ENCODE measurements at places on chromosomes 2 and 18. TPM values are rescaled to one million over a fixed set of nuclear protein-coding genes. Genes with fewer than 3 reads are reported as not detected.

Gene CROCC2
- total RNA-seq, result under 0.01 TPM

Gene DYNAP
- total RNA-seq, result not detected

- DNase-seq, result no peak
- peaks cover 32% of the 10 kb centered on the region for H3K4me1 ChIP-seq
- no peak overlapping the region for H3K27ac ChIP-seq
- H3K4me3 ChIP-seq, result no peak overlapping the region
Measured at GRCh38 chr2:28343184-28343942, 49.3 kb upstream of the FOSL2 start.

DNA sequence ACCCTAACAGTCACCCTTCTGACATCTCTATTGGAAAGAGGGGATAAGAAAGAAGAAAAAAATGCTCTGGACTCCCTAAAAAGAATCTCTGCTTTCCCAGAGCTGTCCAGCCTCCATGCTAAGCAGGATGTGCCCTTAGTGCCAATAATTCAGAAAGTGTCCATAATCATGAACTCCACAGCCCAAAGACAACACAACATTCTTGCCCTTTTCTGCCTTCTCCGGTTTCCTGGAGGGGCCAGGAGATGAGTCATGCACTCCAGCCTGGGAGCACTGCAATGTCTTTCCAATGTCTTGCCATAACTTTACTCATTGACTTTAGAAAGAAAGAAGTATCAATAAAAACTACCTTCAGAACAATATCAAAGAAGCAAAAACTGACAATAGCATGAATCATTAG is 44.0 kb downstream of the KLF7 start:
- no peak overlapping the region for H3K4me3 ChIP-seq
- H3K27me3 ChIP-seq, result no peaks in the 10 kb centered on the region
- peaks cover 52% of the 10 kb centered on the region for H3K36me3 ChIP-seq
- peak; percentile 75 for DNase-seq

DNA sequence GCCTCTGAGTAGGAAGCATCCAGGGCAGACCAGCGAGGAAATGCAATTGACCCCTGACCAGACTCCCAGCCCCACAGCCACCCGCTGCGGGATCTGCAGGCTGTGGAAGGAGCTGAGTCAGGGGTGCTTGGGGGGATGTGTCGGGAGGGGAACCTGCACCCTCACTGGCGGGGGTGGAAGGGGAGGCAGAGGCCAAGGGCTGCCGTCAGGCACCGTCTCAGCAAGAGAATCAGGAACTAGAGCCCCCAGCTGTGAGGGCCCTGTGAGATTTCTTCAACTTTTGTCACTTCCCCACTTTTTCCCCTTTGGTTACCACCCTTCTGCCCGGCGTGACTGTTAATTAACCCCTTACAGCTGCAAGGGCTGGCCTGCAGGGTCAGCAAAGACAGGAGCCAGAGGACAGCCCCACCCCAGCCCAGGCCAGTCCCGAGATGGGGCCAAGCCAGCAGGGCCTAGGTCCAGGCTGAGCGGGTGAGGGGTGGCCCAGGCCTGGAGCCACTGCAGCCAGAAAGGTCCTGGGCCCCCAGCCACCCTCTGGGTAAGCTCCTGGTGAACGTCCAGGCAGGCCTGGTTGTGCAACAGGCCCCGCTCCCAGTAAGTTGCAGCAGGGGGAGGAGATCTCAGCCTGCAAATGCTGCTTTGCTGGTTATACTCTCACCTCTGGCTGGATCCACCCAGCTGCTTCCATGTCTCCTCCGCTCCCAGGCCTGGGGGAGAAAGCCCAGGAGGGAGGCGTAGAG is 147.0 kb upstream of the ID2 start:
- no peaks in the 10 kb centered on the region for H3K27me3 ChIP-seq
- H3K27ac ChIP-seq, result no peak overlapping the region
- peaks cover 24% of the 10 kb centered on the region for H3K4me1 ChIP-seq
- H3K4me3 ChIP-seq, result no peak overlapping the region
- no peaks in the 10 kb centered on the region for H3K36me3 ChIP-seq

DNA sequence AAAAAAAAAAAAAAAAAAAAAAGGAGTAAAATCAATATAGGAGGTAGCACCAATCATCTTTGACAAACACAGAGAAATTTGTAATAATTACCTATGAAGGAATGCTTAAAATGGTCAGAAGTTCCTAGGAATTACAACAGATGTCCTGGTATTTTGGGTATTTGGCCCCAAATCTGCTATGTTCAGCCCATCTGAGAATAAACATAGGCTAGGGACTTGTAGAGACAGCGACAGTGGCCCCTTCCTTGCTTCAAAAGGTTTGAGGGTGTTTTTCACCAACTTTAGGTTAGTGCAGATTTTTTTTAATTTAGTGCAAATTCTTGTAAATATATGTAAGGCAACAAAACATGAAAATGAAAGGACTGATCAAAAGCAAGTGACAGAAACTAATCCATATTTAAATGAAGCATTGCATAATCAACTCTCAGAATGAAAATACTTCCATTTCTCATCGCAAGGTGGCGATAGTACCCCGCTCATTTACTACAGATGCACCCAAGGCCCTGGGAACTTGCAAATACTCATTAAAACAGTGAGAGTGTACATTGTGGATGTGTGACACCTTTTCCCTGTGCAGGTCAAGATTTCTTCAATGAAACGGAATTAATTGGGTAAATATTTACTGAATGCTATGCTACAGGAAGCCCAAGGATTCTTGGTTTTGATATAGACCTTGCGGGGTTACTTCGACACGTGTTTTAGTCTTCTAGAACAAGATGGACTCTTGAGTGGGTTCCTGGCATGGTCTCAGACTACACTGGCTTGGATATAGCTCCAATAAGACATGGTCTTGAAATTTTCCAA is 44.6 kb downstream of the FAM124B start:
- H3K4me1 ChIP-seq, result peaks cover 9% of the 10 kb centered on the region
- H3K27ac ChIP-seq, result no peak overlapping the region
- no peak overlapping the region for H3K4me3 ChIP-seq
- no peaks in the 10 kb centered on the region for H3K36me3 ChIP-seq

Gene RGPD4
- not detected for total RNA-seq

Gene TTC39C
- total RNA-seq, result 24.3 TPM

GRCh38 chr18:58522132-58522531 is 106.8 kb downstream of the ALPK2 start:
- no peak overlapping the region for H3K4me3 ChIP-seq
- peaks cover 36% of the 10 kb centered on the region for H3K36me3 ChIP-seq
- H3K27me3 ChIP-seq, result no peaks in the 10 kb centered on the region
- DNase-seq, result no peak
- peaks cover 2% of the 10 kb centered on the region for H3K4me1 ChIP-seq

DNA sequence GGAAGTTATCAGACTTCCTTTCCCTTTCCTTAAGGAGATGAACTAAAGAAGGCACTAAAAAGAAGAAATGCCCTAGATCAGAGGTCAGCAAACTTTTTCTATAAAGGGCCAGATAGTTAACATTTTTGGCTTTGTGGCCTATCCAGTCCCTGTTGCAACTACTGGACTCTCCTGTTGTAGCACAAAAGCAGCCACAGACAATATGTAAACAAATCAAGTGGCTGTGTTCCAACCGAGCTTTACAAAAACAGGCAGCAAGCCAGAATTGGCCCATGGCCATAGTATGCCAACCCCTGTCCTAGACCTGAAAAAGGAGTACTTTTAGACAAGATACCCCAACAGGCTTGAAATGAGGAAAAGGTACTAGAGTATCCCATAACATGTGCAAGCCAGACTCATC is 10.9 kb downstream of the NHEJ1 start:
- H3K27me3 ChIP-seq, result no peaks in the 10 kb centered on the region
- no peak for DNase-seq
- H3K4me1 ChIP-seq, result no peaks in the 10 kb centered on the region
- H3K4me3 ChIP-seq, result no peak overlapping the region
- no peaks in the 10 kb centered on the region for H3K36me3 ChIP-seq

DNA sequence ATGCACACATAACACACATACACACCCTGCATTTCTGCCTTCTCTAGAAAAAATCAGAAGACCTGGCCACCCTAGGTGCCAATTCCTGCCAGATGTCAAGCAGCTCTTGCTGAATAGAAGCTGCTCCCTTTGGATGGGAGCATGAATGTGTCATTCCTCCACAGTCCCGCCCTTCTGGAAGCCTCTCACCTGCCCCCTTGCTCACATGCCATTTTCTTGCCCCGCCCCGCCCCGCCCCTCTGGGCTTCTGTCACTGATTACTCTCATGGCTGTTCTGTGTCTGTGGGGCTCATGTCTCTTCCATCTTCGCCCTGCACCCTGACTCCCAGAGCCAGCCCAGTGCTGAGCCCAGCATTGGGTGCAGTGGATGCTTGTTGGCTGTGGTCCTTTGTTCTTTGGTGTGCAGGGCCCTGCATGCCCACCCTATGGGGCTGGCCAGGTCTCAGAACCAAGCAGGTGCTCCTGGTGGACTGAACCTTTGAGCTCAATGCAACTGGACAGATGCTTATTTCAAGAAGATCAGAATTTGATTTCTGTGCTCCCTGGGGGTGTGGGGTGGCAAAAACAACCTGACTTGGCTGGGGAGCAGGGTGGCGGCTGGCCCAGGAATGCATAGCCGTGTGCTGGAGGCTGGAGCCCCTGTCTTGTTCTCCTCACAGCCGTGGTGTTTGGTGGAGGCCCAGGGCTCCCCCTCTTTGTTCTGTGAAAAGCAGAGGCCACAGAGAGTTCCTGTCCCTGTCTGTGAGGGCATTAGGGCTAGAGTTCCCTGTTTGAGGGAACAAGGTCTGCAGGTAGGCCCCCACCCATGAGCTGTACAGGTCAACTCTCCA is 140.6 kb upstream of the GLI2 start:
- H3K4me3 ChIP-seq, result no peak overlapping the region
- no peaks in the 10 kb centered on the region for H3K36me3 ChIP-seq
- no peaks in the 10 kb centered on the region for H3K27me3 ChIP-seq
- peak; percentile 38 for DNase-seq
- H3K4me1 ChIP-seq, result peaks cover 32% of the 10 kb centered on the region
- no peak overlapping the region for H3K27ac ChIP-seq

GRCh38 chr2:1618191-1618961 is 125.9 kb downstream of the PXDN start:
- H3K27me3 ChIP-seq, result peaks cover 18% of the 10 kb centered on the region
- no peak overlapping the region for H3K27ac ChIP-seq
- peaks cover 4% of the 10 kb centered on the region for H3K4me1 ChIP-seq
- H3K36me3 ChIP-seq, result no peaks in the 10 kb centered on the region
- no peak overlapping the region for H3K4me3 ChIP-seq

DNA sequence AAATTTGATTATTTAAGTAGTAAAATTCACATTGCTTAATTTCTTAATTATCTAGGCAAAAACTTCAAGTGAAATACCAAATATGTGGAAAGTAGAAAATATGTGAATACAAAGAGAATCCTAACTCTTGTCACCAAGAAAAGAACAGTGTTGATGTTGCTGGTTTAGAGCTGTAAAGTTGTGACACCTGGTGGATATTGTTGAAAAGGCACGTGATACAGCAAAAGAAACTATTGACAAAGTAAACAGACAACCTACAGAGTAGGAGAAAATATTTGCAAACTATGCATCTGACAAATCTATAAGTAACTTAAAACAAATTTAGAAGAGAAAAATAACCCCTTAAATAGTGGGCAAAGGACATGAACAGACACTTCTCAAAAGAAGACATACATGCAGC is 25.6 kb upstream of the ZC3H15 start:
- H3K4me1 ChIP-seq, result peaks cover 7% of the 10 kb centered on the region
- no peak overlapping the region for H3K27ac ChIP-seq
- no peak overlapping the region for H3K4me3 ChIP-seq
- H3K27me3 ChIP-seq, result no peaks in the 10 kb centered on the region
- DNase-seq, result peak; percentile 42

Gene HOXD3
- 5.2 TPM for total RNA-seq

- no peaks in the 10 kb centered on the region for H3K4me1 ChIP-seq
- DNase-seq, result peak; percentile 61
- H3K27ac ChIP-seq, result no peak overlapping the region
- H3K36me3 ChIP-seq, result no peaks in the 10 kb centered on the region
Measured at GRCh38 chr2:231687133-231687852, 21.0 kb upstream of the PTMA start.
